ENCODE measurements at places on chromosomes 1 and 21. TPM values are rescaled to one million over a fixed set of nuclear protein-coding genes. Genes with fewer than 3 reads are reported as not detected.

GRCh38 chr1:44630116-44630515 is 44.2 kb downstream of the TMEM53 start:
- H3K36me3 ChIP-seq, result peaks cover 21% of the 10 kb centered on the region
- H3K4me3 ChIP-seq, result no peak overlapping the region
- no peak overlapping the region for H3K27ac ChIP-seq

- DNase-seq, result no peak
- no peaks in the 10 kb centered on the region for H3K27me3 ChIP-seq
- no peak overlapping the region for H3K4me3 ChIP-seq
- no peaks in the 10 kb centered on the region for H3K4me1 ChIP-seq
Measured at GRCh38 chr1:70633004-70633403, 221.9 kb downstream of the CTH start.

The SLC66A1 gene
- 16.8 TPM for total RNA-seq

DNA sequence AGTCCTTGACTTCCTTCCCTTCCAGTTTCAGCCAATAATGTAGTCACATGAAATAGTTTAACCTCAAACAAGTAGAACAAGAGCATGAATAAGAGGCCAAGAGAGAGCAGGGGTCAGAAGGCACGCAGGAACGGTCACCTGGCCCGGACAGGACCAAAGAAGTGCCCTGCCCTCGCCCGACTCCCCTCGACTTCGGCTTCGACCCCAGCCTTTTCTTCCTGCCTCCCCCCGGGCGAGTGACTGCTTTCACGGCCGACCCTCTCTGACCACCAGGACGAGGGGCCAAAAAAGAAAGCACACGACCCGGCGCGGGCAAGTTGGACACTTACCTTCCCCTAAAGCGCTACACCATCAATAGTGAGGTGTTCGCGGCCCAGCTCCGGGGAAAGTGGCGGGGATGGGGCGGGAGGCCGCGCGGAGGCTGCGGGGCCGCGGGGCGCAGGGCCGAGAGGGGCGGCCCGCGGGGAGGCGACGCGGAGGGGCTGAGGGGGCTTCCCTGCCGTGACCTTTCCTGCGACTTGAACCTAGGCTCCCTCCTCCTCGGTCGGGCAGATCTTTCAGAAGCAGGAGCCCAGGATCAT is 519 bp downstream of the RERE start:
- H3K4me1 ChIP-seq, result peaks cover 7% of the 10 kb centered on the region
- H3K36me3 ChIP-seq, result no peaks in the 10 kb centered on the region
- peak; percentile 70 for DNase-seq

DNA sequence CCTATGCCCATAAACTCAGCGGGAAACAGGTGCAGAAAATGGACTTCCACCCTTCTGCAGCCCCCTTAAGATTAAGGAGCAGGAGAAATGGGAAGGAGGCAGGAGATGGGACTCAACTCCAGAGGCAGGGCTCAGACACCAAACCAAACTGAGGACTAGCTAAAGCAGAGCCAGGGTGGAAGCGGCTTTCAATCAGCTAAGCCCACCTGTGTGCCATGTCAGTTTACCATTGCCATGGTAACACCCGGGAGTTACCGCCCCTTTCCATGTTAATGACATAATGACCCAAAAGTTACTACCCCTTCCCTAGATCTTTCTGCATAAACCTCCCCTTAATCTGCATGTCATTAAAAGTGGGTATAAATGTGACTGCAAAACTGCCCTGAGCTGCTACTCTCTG is 653.5 kb downstream of the PTPRU start:
- no peak for DNase-seq
- H3K4me1 ChIP-seq, result peaks cover 2% of the 10 kb centered on the region
- no peaks in the 10 kb centered on the region for H3K36me3 ChIP-seq
- H3K27ac ChIP-seq, result no peak overlapping the region
- H3K4me3 ChIP-seq, result no peak overlapping the region

- no peak for DNase-seq
- no peaks in the 10 kb centered on the region for H3K27me3 ChIP-seq
- peaks cover 13% of the 10 kb centered on the region for H3K4me1 ChIP-seq
- no peak overlapping the region for H3K4me3 ChIP-seq
- no peak overlapping the region for H3K27ac ChIP-seq
Measured at GRCh38 chr1:156062189-156062588, 1.2 kb downstream of the RAB25 start.

- H3K36me3 ChIP-seq, result no peaks in the 10 kb centered on the region
- no peak for DNase-seq
- H3K27ac ChIP-seq, result no peak overlapping the region
- H3K27me3 ChIP-seq, result no peaks in the 10 kb centered on the region
Measured at GRCh38 chr1:234302354-234302962, 70.8 kb upstream of the COA6 start.

The GSTM1 gene
- total RNA-seq, result 16.7 TPM

The ATAD3C gene
- total RNA-seq, result 2.0 TPM

GRCh38 chr1:223771814-223772770 is 59.8 kb downstream of the CAPN2 start:
- peaks cover 5% of the 10 kb centered on the region for H3K4me1 ChIP-seq
- no peak for DNase-seq
- peaks cover 20% of the 10 kb centered on the region for H3K36me3 ChIP-seq
- H3K27me3 ChIP-seq, result no peaks in the 10 kb centered on the region
- H3K27ac ChIP-seq, result no peak overlapping the region
- H3K4me3 ChIP-seq, result no peak overlapping the region

The PGLYRP4 gene
- total RNA-seq, result not detected

GRCh38 chr21:38470755-38471154 is 27.5 kb downstream of the ERG start:
- no peak overlapping the region for H3K4me3 ChIP-seq
- H3K27me3 ChIP-seq, result peaks cover 11% of the 10 kb centered on the region
- no peaks in the 10 kb centered on the region for H3K36me3 ChIP-seq
- H3K4me1 ChIP-seq, result peaks cover 5% of the 10 kb centered on the region
- H3K27ac ChIP-seq, result no peak overlapping the region

- no peaks in the 10 kb centered on the region for H3K36me3 ChIP-seq
- H3K4me1 ChIP-seq, result no peaks in the 10 kb centered on the region
- no peaks in the 10 kb centered on the region for H3K27me3 ChIP-seq
- no peak for DNase-seq
Measured at GRCh38 chr1:43505077-43505780, 25.5 kb upstream of the PTPRF start.

The HES2 gene
- total RNA-seq, result 0.36 TPM

DNA sequence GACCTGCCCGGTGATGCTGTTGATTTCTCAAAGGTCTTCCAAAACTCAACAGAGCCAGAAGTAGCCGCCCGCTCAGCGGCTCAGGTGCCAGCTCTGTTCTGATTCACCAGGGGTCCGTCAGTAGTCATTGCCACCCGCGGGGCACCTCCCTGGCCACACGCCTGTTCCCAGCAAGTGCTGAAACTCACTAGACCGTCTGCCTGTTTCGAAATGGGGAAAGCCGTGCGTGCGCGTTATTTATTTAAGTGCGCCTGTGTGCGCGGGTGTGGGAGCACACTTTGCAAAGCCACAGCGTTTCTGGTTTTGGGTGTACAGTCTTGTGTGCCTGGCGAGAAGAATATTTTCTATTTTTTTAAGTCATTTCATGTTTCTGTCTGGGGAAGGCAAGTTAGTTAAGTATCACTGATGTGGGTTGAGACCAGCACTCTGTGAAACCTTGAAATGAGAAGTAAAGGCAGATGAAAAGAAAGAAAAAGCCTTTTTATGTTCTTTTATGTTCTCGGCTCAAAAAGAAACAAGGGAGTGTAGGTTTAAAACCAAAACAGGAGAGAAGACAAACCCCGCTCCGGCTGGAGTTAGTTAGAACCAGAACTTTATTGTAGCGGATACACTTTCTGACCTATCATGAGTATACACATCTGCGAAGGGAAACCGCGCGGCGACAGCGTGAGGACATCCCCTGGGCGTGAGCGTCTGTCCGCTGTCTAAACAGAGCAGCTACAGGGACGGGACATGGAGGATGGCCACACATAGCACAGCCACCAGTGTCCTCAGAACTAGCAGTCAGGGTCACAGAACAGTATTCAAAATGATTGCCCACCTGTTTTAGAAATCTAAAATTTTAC is 77.1 kb downstream of the PIK3CD start:
- no peaks in the 10 kb centered on the region for H3K4me1 ChIP-seq
- no peak overlapping the region for H3K4me3 ChIP-seq
- peaks cover 16% of the 10 kb centered on the region for H3K36me3 ChIP-seq
- no peaks in the 10 kb centered on the region for H3K27me3 ChIP-seq

The ARHGEF16 gene
- total RNA-seq, result 20.7 TPM

DNA sequence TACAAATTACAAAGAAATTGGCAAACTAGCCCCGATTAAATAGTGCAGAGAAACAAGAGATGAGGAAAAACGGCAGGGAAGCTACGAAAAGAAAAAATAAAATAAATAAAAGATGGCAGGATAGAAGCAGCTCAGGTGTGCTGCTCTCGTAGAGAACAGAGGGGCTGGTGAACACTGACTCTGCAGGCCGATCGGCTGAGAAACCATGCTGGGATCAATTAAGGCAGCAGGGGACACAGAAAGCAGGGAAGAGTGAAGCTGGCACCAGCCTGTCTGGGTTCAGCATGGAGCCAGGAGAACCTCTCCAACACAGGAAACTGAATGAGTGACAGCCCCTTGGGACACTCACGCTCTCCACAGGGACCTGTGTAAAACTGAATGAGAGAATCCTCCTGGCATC is 39.5 kb upstream of the TMPRSS15 start:
- no peak overlapping the region for H3K4me3 ChIP-seq
- no peaks in the 10 kb centered on the region for H3K27me3 ChIP-seq
- no peaks in the 10 kb centered on the region for H3K4me1 ChIP-seq
- no peaks in the 10 kb centered on the region for H3K36me3 ChIP-seq
- DNase-seq, result no peak

The BSND gene
- total RNA-seq, result 0.43 TPM

DNA sequence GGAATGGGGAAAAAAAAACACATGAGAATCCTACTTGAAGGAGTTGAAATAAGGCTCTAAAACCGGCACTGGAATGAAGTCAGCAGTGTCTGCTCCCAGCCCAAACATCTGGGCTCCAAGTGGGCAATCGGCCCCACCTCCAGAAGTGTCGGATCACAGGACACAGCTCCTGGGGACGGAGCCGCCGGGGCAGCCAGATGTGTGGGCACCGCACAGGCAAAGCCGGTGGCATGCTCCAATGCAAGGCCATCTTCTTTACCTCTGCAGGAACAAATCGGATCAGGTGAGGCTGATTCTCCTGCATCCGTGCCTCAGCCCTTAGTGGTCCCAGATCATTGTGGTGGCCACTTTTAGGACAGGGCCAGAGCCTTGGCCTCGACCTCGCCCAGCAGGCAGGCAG is 156.7 kb downstream of the PRDM16 start:
- no peak overlapping the region for H3K4me3 ChIP-seq
- no peak for DNase-seq
- peaks cover 7% of the 10 kb centered on the region for H3K4me1 ChIP-seq

DNA sequence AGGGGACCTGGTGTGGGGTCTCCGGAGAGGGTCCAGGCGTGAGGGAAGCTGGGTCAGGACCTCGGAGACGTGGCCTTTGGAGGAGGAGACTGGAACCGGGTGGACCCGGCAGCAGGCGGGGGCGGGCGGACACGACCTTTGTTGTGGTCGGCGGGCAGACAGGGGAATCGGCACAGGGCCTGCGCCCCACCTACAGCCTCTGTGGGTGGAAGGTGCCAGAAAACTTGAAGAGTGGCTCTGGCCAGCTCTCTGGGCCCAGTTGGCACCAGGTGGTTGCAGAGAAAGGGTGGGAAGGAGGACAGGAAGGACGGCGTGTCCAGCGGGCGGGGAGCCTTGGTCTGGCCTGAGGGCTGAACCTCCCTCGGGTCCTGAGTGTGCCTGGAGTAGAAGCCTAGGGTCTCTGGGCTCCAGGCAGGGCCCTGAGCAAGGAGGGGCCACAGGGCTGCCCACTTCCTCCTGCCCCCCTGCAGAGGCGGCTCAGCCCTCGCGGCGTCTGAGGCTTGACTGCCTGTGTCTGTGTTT is 7.7 kb upstream of the TTLL10 start:
- H3K36me3 ChIP-seq, result no peaks in the 10 kb centered on the region
- no peak overlapping the region for H3K4me3 ChIP-seq
- H3K4me1 ChIP-seq, result peaks cover 35% of the 10 kb centered on the region
- DNase-seq, result no peak
- H3K27ac ChIP-seq, result no peak overlapping the region

The NR0B2 gene
- not detected for total RNA-seq

DNA sequence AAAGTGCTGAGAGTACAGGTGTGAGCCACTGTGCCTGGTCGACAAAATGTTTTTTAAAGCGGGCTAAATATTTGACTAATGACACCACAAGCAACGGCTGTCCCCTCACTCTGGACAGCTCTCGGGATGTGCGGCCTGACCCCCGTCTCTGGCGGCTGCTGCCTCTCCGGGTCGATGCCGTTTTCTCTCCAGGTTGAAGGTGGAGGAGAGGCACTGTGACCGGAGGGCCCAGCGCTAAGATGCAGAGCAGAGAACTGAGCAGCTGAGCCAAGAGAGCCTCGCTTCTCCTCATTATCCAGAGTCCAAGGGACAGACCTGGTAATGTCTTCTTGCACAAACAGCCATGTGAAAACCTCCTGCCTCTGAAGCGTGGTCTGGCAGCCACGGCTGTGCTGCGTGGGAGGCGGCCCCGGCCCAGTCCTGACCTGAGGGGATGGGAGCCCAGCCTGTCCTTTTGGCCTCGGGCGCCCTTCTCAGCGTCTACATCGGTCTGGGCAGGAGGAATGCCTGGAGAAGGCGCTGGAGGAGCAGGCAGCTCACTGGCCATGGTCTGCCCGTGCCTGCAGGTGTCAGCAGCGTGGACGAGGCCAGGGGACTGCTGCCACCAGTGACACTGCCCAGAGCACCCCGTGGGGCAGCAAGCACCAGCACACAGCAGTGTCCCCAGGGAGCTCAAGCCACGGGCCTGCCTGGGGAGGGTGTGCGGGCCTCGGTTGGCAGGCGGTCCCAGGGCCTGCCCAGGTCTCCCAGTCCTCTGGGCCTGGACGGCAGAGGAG is 10.3 kb downstream of the MORN1 start:
- H3K4me3 ChIP-seq, result no peak overlapping the region
- no peak for DNase-seq
- H3K36me3 ChIP-seq, result no peaks in the 10 kb centered on the region
- H3K27ac ChIP-seq, result no peak overlapping the region
- H3K27me3 ChIP-seq, result no peaks in the 10 kb centered on the region

- H3K4me1 ChIP-seq, result peaks cover 2% of the 10 kb centered on the region
- peaks cover 38% of the 10 kb centered on the region for H3K27me3 ChIP-seq
- no peak overlapping the region for H3K27ac ChIP-seq
- no peak overlapping the region for H3K4me3 ChIP-seq
- H3K36me3 ChIP-seq, result no peaks in the 10 kb centered on the region
- DNase-seq, result no peak
Measured at GRCh38 chr1:38814444-38814983, 45.1 kb downstream of the RRAGC start.

The IGSF5 gene
- total RNA-seq, result 4.4 TPM

GRCh38 chr1:93817819-93818569 is 61.0 kb downstream of the DNTTIP2 start:
- DNase-seq, result no peak
- no peak overlapping the region for H3K4me3 ChIP-seq
- H3K36me3 ChIP-seq, result no peaks in the 10 kb centered on the region
- no peaks in the 10 kb centered on the region for H3K27me3 ChIP-seq
- H3K4me1 ChIP-seq, result peaks cover 20% of the 10 kb centered on the region

The RXRG gene
- not detected for total RNA-seq

GRCh38 chr1:43590388-43590925 is 59.5 kb upstream of the KDM4A start:
- no peaks in the 10 kb centered on the region for H3K4me1 ChIP-seq
- H3K27me3 ChIP-seq, result no peaks in the 10 kb centered on the region
- no peak overlapping the region for H3K4me3 ChIP-seq
- H3K27ac ChIP-seq, result no peak overlapping the region
- no peak for DNase-seq
